Thyroid gland (tissue), 4 donors: ENCODE measurements at places on chromosomes 16 and 17. TPM values are rescaled to one million over a fixed set of nuclear protein-coding genes. Genes with fewer than 3 reads are reported as not detected.

The ZNF785 gene
- total RNA-seq, result 10.3 TPM

The GDPD3 gene
- 1.2 TPM for total RNA-seq

GRCh38 chr17:46818316-46818928 is at the start of gene WNT3:
WNT3 (minus strand) TSS chr17:46818692; CDS start chr17:46818597, 95 bp downstream.
- DNase-seq, result no peak
- no peak within 1 kb of the TSS for H3K4me3 ChIP-seq
- peaks cover 17% of the 10 kb centered on the region for H3K4me1 ChIP-seq
- peaks cover 38% of the 10 kb centered on the region for H3K27me3 ChIP-seq

The KRT12 gene
- total RNA-seq, result not detected

The TBX2 gene
- total RNA-seq, result 13.4 TPM

The GALR2 gene
- not detected for total RNA-seq

DNA sequence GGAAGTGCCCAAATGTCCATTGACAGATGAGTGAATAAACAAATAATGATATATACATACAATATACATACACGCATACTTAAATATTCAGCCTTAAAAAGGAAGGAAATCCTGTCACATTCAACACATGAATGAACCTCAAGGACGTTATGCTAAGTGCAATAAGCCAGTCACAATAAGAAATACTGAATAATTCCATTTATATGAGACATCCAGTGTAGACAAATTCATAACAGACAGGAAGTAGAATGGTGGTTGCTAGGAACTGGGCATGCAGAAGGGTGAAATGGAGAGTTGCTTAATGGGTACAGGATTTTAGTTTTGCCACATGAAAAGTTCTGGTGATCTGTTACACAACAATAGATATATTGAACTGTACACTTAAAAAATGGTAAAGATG is 8.8 kb upstream of the ITGB4 start:
- no peak for DNase-seq
- H3K36me3 ChIP-seq, result no peaks in the 10 kb centered on the region
- H3K27me3 ChIP-seq, result no peaks in the 10 kb centered on the region
- H3K4me3 ChIP-seq, result no peak overlapping the region
- H3K27ac ChIP-seq, result no peak overlapping the region

The MT1F gene
- 36.7 TPM for total RNA-seq

GRCh38 chr17:72826602-72827001 is 265.9 kb downstream of the SLC39A11 start:
- H3K4me1 ChIP-seq, result no peaks in the 10 kb centered on the region
- no peak for DNase-seq
- no peaks in the 10 kb centered on the region for H3K27me3 ChIP-seq
- H3K4me3 ChIP-seq, result no peak overlapping the region
- H3K36me3 ChIP-seq, result no peaks in the 10 kb centered on the region

The ZNF500 gene
- 20.6 TPM for total RNA-seq

The SPATA32 gene
- total RNA-seq, result not detected

GRCh38 chr16:12796498-12796897 is 7.2 kb downstream of the CPPED1 start:
- H3K27ac ChIP-seq, result no peak overlapping the region
- no peak overlapping the region for H3K4me3 ChIP-seq
- no peak for DNase-seq
- H3K27me3 ChIP-seq, result no peaks in the 10 kb centered on the region
- no peaks in the 10 kb centered on the region for H3K36me3 ChIP-seq

The LIMD2 gene
- 3.9 TPM for total RNA-seq

The PLEKHM1 gene
- 77.1 TPM for total RNA-seq

GRCh38 chr16:87661561-87661960 is 59.3 kb downstream of the JPH3 start:
- H3K27ac ChIP-seq, result no peak overlapping the region
- H3K4me1 ChIP-seq, result no peaks in the 10 kb centered on the region
- no peaks in the 10 kb centered on the region for H3K36me3 ChIP-seq
- peak; percentile 7 for DNase-seq

GRCh38 chr17:66655861-66656260 is 179.1 kb upstream of the CACNG5 start:
- H3K36me3 ChIP-seq, result no peaks in the 10 kb centered on the region
- H3K4me1 ChIP-seq, result no peaks in the 10 kb centered on the region
- no peak for DNase-seq
- H3K27ac ChIP-seq, result no peak overlapping the region
- H3K4me3 ChIP-seq, result no peak overlapping the region

- H3K36me3 ChIP-seq, result no peaks in the 10 kb centered on the region
- H3K27ac ChIP-seq, result no peak overlapping the region
- no peaks in the 10 kb centered on the region for H3K4me1 ChIP-seq
- no peak for DNase-seq
These were observed 4.4 kb upstream of the CD300H start for GRCh38 chr17:74571621-74572270.

DNA sequence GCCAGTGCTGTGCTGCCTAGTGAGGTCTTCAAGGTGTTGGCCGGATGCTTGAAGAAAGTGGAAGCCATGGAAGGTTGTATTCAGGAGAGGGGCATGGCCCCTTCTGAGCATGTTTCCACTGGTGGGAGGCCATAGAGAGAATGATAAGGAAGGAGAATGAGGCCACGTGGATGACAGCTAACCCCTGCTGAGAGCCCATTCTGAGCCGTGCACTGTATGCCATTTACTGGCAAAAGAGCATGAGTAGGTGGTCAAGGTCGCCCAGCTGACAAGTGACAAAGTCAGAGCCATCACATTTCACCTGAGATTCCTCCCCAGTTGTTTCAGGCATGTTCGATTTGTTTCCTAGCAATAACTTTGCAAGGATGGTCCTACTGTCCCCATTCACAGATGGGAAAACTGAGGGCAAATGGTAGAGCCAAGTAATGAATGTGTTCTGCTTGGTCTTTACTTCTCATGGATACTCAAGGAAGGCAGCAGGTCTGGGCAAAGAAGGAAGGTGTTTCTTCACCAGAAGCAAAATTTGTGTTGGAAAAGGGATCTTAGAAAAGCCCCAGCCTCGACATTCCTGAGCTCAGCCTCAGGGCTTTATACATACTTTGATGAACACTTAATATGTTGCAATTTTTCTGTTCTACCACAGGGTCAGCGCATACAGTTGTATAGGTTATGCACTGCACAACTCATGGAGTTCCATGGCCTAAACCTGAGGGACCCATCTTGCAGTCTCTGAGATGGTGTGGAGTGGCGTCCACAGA is 10.5 kb upstream of the NKD1 start:
- H3K4me3 ChIP-seq, result no peak overlapping the region
- DNase-seq, result no peak
- H3K27me3 ChIP-seq, result no peaks in the 10 kb centered on the region
- H3K36me3 ChIP-seq, result no peaks in the 10 kb centered on the region

DNA sequence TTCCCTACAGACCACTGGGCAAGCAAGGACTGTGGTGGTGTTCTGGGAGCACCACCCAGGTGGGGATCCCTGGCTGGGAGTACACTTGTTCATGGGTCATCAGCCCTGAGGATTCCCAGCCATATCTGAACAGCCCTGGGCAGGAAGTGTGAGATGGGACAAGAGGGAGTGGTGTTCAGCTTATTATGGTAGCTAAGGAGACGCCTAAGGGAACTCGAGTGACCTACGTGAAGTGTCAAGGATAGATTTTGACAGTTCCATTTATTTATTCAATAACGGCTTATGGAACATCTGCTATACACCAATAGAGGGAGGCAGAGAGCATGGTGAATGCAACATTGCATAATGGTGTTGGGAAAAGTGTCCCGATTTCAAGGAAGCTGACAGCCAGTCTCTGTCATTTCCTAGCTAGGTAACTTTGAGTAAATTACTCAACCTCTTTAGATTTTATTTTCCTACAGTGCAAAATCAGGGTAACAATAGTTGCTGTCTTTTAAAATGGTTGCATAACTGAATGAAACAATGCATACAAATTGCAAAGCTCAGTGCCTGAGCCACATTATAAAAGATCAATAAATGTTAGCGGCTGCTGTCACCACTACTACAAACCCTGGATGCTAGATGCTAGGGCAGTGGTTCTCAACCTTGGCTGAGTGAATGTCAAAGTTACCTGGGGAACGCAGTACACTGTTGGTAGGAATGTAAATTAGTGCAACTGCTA is 534.1 kb downstream of the GRIN2A start:
- no peaks in the 10 kb centered on the region for H3K27me3 ChIP-seq
- DNase-seq, result peak; percentile 44
- H3K4me3 ChIP-seq, result no peak overlapping the region

- DNase-seq, result peak; percentile 80
- no peaks in the 10 kb centered on the region for H3K36me3 ChIP-seq
- no peaks in the 10 kb centered on the region for H3K27me3 ChIP-seq
- H3K27ac ChIP-seq, result peak overlapping the region; percentile 46
These were observed 14.9 kb upstream of the C16orf54 start for GRCh38 chr16:29760567-29761279.

DNA sequence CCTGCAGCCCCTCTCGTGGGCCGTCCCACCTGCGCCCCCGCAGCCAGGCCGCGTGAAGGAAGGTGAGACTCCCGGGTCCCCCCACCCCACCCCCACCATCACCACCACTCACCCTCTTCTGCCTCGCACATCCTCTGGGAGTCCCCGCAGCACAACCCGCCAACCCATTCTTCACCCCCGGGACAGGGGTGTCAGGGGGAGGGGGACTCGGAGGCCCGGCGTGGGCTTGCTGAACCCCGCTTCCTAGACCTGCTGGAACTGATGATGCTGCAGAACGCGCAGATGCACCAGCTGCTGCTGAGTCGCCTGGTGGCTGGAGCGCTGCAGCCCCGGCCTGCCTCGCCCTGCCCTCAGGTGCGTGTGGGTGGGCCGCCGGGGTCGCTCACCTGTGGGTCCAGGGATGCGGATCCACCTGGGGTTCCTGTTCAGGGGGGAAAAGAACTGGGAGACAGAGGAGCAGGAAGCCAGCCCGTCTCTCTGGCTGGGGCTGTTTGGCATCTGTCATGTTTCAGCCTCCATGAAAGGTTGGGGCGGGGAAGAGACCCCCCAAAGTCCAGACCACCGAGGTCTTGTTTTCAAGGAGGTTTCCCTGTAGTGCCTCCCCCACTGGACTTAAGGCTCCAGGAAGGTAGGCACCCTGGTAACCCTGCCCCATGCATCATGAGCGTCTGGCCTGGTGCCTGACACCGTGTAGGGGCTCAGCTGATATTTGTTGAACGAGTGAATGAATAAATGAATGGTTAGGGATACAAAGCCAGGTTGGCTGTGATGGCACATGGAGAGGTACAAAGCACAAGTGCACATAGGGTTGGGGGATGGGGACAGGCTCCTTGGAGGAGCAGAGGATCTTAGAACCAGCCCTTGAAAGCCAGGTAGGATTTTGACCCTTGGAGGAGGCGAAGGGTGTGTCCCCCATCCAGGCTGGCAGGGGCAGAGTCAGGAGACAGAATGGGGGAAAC is 849 bp downstream of the PRR29 start:
- H3K27me3 ChIP-seq, result no peaks in the 10 kb centered on the region
- H3K36me3 ChIP-seq, result no peaks in the 10 kb centered on the region
- no peak overlapping the region for H3K27ac ChIP-seq
- no peak overlapping the region for H3K4me3 ChIP-seq

The KIF18B gene
- 0.11 TPM for total RNA-seq

- H3K27ac ChIP-seq, result no peak overlapping the region
- no peaks in the 10 kb centered on the region for H3K4me1 ChIP-seq
- no peak overlapping the region for H3K4me3 ChIP-seq
- H3K36me3 ChIP-seq, result no peaks in the 10 kb centered on the region
- DNase-seq, result no peak
These were observed 14.8 kb downstream of the KIF18B start for GRCh38 chr17:44932787-44933097.

GRCh38 chr17:74736513-74737298 is at the start of gene RAB37:
RAB37 (plus strand) TSS chr17:74737256; CDS start chr17:74737273, 17 bp downstream.
- H3K36me3 ChIP-seq, result no peaks in the 10 kb centered on the region
- DNase-seq, result no peak
- peaks cover 24% of the 10 kb centered on the region for H3K27me3 ChIP-seq
- H3K27ac ChIP-seq, result no peak within 1 kb of the TSS
- H3K4me1 ChIP-seq, result peaks cover 24% of the 10 kb centered on the region

GRCh38 chr17:56231693-56232092 is 78.4 kb downstream of the ANKFN1 start:
- no peaks in the 10 kb centered on the region for H3K36me3 ChIP-seq
- no peak for DNase-seq
- H3K27ac ChIP-seq, result no peak overlapping the region
- H3K4me3 ChIP-seq, result no peak overlapping the region
- no peaks in the 10 kb centered on the region for H3K4me1 ChIP-seq

DNA sequence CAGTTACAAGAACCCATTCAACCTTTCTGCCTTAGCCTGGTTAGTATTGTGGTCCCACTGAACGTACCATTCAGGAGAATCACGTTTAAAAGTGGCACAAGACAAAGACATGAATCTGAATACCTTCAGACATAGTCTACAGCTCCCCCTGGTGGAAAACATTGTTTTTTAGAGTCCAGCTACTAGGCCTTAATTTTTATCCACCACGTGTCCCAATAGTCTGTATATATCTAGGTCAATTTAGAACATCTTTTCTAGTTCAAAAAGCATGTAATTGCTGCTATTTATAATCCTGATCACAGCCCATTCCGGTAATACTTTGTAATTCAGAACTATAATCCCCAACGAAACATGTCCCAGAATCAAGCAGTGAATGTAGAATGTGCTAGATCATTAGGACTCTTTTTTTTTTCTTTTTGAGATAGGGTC is 13.7 kb upstream of the GUCY2D start:
- no peaks in the 10 kb centered on the region for H3K4me1 ChIP-seq
- H3K4me3 ChIP-seq, result no peak overlapping the region
- DNase-seq, result no peak
- H3K36me3 ChIP-seq, result no peaks in the 10 kb centered on the region
- no peak overlapping the region for H3K27ac ChIP-seq

DNA sequence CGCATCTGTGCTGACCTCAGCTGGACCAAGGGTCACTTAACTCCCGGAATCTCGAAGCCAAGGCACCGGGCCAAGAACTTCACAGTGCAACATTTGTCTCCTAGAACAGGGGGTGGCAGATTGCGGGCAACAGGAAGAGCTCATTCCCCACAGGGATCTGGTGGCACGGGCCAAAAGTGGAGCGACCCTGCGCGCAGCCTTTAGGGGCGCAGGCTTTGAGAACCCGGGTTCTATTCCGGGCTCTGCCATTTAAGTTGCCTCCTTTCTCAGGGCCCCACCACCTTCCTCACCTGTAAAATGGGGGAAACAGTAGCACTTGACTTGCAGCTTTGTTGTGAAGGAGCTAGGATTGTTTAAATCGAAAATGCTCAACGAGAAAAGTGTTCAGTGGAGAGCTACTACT is 651 bp downstream of the SHMT1 start:
- H3K36me3 ChIP-seq, result no peaks in the 10 kb centered on the region
- DNase-seq, result peak; percentile 97
- H3K27me3 ChIP-seq, result no peaks in the 10 kb centered on the region
- H3K4me3 ChIP-seq, result peak overlapping the region; percentile 75
